Kidney capillary endothelial cell (primary cell): ENCODE measurements at places on chromosomes 6 and 20.

DNA sequence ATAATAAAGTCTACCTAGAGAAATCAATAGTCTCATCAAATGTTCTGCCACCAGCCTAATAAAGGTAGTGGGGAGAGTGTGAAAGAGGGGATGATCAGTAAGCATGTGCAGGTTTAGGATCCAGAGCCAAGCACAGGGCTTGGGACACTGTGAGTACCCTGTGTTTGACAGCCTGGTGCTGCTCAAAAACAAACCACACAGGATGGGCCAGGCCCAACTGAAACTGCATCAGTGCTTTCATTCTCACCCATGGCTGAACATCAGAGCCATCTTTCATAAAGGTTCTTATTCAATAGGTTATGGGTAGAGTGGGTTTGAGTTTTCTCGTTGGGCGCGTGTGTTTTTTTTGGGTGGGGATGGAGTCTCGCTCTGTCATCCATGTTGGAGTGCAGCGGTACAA lies 87.3 kb upstream of the NHSL1 start:
- no peak for DNase-seq

DNA sequence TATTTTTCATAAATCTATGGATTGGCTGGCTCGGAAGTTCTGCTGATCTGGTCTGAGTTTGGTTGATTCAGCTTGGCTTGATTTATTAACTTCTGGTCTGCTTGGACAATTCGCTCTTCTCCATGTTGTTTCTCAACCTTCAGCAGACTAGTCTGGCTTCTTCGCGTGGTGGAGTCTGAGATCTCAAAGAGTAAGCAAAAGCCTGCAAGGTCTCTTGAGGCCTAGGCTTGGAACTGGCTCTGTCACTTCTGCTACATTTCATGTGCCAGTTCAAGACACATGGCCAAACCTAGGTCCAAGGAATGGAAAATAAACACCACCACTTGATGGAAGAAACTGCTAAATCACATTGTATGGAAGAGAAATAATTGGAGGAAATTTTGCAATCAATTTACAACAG lies 115.1 kb upstream of the JAG1 start:
- DNase-seq, result no peak

GRCh38 chr6:84774157-84774984 lies 10.0 kb upstream of the TBX18 start:
- no peak for DNase-seq

DNA sequence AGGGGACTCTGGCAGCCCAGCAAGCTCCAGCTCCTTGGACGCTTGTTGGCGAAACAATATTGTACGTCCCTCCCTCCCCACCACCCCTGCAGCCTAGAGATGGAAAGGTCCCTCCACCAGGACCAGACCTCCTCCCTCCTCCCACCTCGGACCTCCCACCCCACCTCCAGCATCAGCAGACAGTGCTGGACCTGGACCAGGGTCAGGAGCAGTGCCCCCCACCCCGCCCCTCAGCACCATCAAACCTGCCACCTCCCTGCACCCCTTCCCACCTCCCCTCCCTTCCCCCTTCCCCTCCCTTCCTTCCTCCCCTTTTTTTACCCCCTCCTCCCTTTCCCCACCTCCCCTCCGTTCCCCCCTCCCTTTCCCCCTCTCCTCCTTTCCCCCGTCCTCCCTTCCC lies 98.4 kb downstream of the TAF4 start:
- DNase-seq, result no peak

DNA sequence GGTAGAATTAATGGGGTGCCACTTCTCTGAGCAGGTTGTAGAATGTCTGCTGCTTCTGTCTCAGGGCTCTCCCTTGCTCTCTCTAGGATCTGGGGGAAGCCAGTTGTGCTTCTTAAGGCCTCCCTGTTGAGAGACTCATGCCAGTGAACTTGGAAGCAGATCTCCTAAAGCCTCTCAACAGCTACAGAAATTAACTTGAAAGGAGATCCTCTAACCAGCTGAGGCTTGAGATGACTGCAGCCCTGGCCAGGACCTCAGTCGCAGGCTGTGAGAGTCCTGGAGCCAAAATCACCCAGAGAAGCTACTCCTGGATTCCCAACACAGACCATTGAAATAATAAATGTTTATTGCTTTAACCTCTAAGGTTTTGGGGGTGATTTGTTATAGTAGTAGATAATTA lies 180.2 kb upstream of the MARCKS start:
- no peak for DNase-seq
